ENCODE measurements at places on chromosomes 4 and X. TPM values are rescaled to one million over a fixed set of nuclear protein-coding genes. Genes with fewer than 3 reads are reported as not detected.

The CCDC160 gene
- 1.4 TPM for total RNA-seq

The ADH1A gene
- not detected for total RNA-seq

The NHSL2 gene
- 0.19 TPM for total RNA-seq

The AWAT2 gene
- not detected for total RNA-seq

The NAP1L3 gene
- 1.7 TPM for total RNA-seq

The GATA1 gene
- total RNA-seq = not detected

DNA sequence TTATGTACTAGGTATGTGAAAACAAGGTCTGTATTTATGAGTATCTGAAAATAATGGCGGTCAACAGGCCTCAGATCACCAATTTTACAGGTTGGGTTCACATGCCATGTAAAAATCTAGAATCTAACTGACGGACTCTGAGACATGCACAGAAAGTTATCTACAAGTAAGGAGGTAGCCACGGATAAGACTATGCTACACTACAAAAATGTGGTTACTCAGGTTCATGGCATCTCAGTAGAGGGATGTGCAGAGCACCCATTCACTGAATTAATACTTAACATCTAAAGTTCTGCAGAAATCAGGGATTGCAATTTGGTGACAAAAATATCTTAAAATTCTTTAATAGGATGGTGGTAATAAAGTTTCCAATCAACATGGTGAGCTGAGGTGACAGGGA is 155.9 kb downstream of the APBB2 start:
- DNase-seq = no peak

GRCh38 chr4:20106921-20107320 is 144.8 kb upstream of the SLIT2 start:
- no peak for DNase-seq

DNA sequence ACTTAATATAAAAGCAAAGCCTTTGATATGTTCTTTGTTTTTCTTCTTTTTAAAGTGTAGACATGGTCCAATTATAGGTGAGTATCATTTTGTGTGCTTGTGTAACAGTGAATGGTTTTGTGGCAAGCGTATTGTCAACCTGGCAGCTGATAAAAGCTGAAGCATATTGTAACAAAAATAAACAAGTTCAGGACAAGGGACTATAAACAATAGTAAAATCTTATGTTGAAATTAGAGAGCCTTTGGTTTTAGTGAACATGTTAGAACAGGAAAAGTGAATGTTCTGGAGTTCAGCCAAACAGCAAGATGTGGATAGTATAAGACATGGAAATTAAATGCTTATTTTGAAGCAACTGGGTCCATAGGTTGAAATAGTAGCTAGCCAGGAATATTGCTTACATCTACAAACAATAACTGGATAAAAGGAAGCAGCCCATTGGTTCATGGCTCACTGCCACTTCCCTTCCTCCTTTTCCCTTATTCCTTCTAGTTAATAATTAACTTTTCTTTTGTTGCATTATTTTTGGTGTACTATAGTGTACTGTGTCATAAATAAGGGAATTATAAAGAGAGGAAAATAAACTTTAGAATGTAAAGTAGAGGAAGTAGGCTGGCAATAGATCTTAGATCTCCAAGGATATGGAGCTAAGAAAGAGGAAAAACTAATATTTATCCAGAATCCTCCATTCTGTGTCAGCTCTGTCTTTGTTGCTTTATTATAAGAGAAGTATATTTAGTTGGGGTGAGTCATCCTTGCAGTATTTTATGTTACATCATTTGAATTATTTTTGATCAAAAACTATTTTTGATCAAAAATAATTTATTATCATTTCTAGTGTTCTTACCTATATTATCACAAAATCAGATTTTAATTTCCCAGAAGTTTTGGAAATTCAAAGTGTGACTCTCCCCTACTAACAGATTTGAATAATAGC is 65.6 kb downstream of the MRPL1 start:
- no peak for DNase-seq

DNA sequence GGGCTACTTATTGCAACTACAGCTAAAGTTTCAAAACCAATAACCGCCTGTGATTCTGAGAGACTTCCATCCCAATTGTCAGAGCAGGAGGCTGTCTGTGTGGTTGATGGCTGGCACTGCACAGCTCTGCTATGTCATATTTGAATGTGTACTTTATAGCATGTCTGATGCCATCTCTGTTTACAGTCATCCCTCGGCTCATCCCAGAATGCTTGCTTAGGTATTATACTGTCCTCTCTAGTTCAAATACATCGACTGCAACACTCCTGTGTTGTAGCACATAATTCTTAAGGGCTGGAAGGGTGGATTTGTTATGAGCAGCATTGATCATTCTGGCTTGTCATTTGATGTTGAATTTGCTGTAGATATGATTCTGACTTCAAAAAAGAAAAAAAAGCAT is 1617.5 kb upstream of the TENM3 start:
- no peak for DNase-seq

DNA sequence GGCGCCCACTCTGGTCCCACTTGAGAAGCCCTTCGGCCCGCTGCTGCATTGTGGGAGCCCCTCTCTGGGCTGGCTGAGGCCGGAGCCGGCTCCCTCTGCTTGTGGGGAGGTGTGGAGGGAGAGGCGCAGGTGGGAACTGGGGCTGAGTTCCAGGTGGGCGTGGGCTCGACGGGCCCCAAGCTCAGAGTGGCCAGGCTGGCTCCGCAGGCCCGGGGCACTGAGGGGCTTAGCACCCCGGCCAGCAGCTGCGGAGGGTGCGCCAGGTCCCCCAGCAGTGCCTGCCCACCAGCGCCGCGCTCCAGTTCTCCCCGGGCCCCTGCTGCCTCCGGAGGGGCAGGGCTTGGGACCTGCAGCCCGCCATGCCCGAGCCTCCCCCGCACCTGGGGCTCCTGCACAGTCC is 65.2 kb upstream of the SMIM10 start:
- DNase-seq = no peak

DNA sequence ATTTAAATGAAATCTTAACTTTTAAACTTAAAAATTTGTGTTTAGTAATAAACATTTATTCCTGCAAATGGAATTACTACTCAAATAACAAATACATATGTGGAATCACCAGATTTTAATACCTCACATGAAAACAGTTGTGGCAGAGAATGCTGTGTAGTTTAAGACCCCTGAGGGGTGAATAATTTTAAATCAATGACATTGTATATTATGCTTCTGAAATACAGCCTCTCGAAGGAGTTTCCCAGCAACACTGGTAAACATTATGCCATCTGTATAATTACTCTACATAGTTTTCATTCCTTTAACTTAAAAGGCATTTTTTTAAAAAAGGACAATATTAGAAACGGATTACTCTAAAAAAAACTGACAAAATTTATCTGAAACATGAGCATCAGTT is 2313.3 kb downstream of the ARAP2 start:
- no peak for DNase-seq

GRCh38 chr4:115274545-115274944 is 161.1 kb upstream of the NDST4 start:
- no peak for DNase-seq

DNA sequence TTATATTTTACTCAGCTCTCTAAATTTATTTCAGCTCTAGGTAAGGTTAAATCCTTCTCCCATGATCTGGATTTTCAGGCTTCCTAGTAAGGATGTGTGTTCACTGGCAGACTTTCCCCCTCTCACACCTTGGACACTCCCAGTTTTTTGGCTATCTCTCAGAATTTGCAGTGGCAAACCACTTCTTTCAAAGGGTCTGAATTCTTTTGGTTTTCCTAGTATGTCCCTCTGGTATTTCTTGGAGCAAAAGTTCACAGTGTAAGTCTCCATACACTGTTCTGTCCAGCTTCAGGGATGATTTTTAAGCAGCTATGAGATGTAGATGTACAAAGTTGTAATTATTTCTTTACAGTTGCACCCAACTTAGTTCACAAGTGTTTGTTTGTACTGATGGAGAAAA is 653.8 kb upstream of the GALNT7 start:
- DNase-seq = peak; percentile 46

DNA sequence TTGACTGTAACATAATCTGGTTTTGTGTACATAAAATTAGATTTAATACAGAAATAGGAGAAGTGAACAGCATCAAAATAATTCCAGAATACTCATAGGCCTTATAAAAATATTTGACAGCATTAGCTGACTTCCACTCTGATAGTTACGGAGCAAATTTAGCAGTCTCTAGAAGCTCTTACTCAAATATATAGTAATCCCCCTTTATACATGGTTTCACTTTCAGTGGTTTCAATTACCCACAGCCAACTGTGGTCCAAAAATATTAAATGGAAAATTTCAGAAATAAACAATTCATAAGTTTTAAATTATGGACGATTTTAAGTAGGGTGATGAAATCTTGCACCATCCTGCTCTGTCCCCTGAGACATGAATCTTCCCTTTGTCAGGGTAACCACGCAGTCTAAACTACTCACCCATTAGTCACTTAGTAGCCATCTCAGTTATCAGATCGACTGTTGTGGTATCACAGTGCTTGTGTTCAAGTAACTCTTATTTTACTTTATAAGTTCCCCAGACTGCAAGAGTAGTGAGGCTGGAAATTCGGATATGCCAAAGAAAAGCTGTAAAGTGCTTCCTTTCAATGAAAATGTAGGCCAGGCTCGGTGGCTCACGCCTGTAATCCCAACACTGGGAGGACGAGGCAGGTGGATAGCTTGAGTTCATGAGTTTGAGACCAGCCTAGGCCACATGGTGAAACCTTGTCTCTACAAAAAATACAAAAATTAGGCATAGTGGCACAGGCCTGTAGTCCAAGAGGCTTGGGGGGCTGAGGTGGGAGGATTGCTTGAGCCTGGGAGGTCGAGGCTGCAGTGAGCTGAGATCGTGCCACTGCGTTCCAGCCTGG is 17.2 kb upstream of the RTL9 start:
- peak; percentile 65 for DNase-seq

GRCh38 chrX:74421036-74421739 is at the start of gene SLC16A2:
TSS of gene SLC16A2 (plus strand) at chrX:74421493. CDS start at chrX:74421638, 145 bp downstream.
- DNase-seq = peak; percentile 86

DNA sequence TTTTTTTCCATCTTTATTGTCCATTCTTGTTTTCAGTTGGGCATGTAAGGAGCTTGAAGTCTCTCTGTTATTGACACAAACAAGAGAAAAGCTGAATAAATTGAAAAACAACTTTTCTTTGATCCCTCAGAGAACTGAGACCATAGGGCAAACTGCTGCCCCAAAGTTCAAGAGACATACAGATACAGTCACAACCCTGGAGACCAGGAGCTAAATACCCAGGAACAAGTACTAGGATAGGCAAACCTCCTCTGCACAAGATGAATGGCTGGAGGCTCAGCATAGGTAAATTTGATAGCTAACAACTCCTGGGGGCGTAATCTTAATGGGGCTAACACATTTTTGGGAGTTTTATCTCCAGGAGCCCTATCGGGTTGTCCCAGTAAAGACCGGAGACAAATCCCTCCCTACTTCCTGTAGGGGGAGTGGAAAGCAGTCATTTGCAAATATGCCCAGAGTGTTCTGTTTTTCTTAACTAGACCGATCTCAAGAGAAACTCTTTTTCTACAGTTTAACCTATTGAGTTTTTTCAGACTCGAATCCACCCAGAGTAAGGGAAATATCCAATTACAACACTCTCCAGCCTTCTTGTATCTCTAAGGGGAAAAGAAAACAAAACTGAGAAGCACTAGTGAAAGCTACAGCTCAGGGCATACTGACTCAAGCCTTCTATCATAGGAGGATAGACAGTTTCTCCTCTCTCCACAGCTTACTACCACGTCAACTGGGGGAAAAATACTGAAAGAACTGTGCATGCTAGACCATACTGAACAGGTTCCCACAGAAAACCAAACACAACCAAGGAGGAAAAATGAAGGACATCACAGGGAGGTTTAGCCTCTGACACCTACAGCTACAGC is 23.1 kb downstream of the MAGEA8 start:
- peak; percentile 18 for DNase-seq

GRCh38 chr4:150211016-150211415 is 132.8 kb downstream of the DCLK2 start:
- DNase-seq = peak; percentile 72

GRCh38 chr4:154009191-154009590 is 220.3 kb upstream of the SFRP2 start:
- DNase-seq = no peak

GRCh38 chr4:33512397-33512796 is 2731.9 kb downstream of the ARAP2 start:
- no peak for DNase-seq

DNA sequence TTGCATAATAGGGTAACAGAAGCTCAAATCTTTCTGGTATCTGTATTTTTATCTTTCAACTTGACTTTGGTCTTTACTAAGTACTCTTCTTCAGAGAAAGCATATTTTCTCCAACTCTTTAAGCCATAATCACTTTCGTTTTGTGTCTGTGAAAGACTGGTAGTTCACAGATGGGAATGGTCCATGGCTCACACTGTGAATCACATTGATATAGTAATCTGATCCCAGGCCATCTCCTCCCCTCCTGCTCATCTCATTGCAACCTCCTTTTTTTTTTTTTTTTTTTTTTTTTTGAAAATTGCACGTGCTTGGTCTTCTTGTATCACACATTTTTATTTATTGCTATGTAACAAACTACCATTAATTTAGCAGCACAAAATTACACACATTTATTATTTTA is 694.5 kb upstream of the SLIT2 start:
- no peak for DNase-seq

- DNase-seq = no peak
Measured at GRCh38 chrX:47186096-47186740, 7.4 kb upstream of the UBA1 start.

DNA sequence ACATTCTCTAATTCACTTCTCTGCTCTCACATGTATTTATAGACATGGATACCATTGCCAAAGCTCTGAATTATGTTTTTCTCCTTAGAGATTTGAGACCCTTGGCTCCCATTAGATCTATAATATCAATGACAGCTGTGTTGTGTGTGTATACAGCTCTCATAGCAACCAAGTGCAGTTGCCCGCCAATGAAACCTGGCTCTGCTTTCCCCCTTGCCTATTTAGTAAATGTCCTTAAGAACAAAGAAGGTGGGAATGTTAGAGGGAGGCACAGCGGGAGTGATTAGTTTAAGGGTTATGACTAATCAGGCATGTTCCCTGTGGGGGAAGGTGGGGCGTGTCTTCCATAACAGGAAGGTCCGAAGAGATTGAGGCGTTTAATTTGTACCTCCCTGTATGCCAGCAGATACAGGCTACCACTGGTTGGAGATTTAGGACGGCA is 100.5 kb upstream of the TBC1D9 start:
- peak; percentile 34 for DNase-seq

DNA sequence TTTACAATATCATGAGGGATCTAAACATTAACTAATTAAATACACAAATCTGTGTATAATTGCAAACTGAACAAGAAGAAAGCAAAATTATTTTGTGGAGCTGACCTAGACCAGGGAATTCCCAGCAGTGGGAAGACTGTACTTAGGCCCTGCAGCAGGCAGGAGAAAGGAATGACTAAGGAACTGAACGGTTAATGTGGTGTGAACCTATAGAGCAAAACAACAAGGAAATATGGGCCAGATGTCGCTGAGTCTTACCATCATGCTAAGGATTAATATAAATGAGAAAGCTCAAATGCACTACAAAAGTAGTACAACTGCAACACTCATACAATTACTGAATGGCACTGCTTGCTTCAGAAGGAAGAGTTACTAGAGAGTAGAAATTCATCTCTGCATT is 120.3 kb upstream of the ATXN3L start:
- DNase-seq = no peak

DNA sequence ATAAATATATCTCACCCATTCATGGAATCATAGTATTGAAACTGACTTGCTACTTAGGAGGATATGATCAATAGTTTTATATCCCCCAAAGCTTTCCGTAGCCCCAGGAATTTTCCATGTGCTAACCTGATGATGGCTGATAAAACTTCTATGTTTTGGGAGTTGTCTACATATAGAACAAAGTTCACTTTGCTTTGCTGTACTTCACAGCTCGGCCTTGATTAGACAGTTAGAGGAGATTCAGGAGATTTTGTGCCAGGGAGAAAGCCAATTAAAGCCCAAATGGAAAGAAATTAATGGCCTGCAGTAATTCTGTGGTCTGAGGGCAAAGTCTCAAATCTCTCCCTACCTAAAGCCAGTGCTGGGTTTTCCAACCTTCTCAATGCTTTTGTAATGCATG is 114.9 kb upstream of the SLC34A2 start:
- DNase-seq = no peak
